ENCODE measurements at places on chromosomes 6 and 20.

DNA sequence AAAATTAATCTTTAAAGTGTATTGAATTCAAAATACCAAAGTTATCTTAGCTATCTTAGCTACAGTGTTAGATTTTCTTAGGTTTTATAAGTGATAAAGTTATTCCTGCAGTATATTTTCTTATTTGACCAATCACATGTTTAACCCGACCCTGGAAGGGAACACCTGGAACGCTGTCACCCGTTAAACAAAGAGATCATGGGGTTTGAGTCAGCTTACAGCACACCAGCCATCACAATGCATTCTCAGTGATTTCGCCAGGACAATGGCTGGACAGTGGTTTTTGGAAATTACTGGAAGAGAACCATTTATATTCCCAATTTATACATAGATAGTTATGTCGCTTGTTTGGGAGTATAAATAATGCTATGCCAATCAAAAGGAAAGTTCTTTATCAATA lies 10.5 kb downstream of the C6orf118 start:
- DNase-seq: no peak

DNA sequence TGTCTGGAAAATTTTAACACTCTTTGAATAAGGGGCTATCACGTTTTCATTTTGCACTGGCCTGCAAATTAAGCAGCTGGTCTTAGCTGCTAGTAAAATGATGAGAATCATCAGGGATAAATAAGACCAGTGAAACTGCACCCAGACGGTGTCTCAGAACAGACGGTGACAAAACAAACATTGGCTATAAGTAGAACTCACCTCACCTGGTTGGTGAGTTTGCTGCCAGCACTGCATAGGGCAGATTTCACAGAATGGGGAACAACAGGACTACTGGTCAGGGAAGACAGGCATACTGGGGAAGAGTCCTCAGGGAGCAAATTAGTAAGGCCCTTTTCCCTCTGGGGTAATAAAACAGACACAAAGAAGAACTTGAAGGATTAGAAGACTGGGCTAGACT lies 175.9 kb upstream of the CITED2 start:
- no peak for DNase-seq

DNA sequence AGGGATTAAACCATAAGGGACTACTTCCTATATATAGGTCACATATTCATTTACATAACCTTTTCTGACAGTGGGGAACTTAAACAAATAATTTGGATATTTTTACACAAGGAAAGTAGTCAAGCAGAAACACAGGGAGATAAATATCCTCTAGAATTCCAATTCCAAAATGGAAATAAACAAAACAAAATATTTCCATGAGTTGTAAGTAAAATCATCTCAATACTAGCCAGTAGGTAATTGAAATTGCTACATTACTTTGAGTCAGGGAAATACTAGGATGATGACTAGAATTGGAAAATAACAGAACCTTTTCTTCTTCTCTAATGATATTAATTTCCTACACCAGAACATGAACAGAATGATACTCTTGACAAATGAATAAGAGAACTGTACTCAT lies 1308.1 kb upstream of the GJE1 start:
- DNase-seq: no peak

DNA sequence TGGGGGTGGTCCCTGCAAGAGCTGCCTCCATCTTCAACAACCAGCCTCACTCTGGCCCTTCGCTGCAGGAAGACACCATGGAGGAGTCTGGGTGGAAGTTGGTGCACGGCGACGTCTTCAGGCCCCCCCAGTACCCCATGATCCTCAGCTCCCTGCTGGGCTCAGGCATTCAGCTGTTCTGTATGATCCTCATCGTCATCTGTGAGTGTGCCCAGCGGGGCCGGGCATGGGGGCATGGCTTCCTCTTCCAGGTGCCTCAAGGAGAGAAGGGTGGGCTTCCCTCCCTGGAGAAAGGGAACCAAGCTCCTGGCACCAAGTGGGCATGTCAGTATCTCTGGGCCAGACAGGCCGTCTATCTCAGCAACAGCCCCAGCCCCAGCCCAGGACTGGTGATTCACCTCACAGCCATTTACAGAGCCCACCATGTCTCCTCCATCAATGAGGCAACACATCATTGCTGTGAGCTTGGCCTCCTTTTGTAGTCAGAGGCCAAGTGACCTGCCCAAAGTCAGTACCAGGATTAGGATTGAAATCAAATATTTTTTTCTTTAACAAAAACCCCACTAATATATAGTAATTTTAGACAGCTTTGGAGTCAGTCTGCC lies 40.2 kb downstream of the TM9SF4 start:
- no peak for DNase-seq

- DNase-seq: no peak
Observed at GRCh38 chr6:36715469-36715868, 17.8 kb downstream of the RAB44 start.

GRCh38 chr6:73728548-73729205 lies 32.7 kb downstream of the CD109 start:
- peak; percentile 42 for DNase-seq

- DNase-seq: no peak
Observed at GRCh38 chr20:40008177-40008576, 680.9 kb downstream of the MAFB start.

GRCh38 chr6:11414176-11414963 lies 123.2 kb upstream of the TMEM170B start:
- peak; percentile 39 for DNase-seq
